ENCODE measurements at places on chromosomes 16 and 17.
A peak's percentile ranks its signal among the peaks of the same experiment; 100 is the strongest.

- no peak for DNase-seq
These were observed 21.5 kb upstream of the ICAM2 start for GRCh38 chr17:64041912-64042311.

GRCh38 chr17:82013772-82014321 is 8.8 kb downstream of the CENPX start:
- no peak for DNase-seq

DNA sequence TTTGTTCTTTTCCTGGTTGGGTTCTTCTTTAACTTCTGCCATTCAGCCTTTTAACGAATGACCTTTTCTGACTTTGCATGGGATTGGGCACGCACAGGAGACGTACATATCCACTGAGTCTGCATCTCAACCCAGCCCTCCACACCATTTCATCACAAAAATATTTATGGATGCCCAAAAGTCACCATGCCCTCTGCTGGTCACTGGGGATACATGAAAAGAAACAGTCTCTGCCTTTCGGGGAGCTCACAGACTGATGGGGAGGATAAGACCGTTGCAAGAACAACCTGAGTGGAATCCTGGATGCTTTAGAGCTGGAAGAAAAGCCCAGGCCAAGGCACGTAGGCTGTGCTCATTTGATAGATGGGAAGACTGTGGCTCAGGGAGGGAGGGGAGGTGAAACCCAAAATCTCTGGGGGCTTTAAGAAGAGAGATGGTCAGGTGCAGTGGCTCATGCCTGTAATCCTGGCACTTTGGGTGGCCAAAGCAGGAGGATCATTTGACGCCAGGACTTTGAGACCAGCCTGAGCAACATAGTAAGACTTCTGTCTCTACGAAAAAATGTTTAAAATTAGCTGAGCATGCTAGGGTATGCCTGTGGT is 7.9 kb upstream of the MT2A start:
- DNase-seq: peak; percentile 59

- DNase-seq: no peak
These were observed 12.4 kb upstream of the ZNF689 start for GRCh38 chr16:30622455-30623032.

Measured in fibroblast of skin of right quadriceps (primary cell).